SK-N-SH (cell line): ENCODE measurements at places on chromosomes 16 and 17.

DNA sequence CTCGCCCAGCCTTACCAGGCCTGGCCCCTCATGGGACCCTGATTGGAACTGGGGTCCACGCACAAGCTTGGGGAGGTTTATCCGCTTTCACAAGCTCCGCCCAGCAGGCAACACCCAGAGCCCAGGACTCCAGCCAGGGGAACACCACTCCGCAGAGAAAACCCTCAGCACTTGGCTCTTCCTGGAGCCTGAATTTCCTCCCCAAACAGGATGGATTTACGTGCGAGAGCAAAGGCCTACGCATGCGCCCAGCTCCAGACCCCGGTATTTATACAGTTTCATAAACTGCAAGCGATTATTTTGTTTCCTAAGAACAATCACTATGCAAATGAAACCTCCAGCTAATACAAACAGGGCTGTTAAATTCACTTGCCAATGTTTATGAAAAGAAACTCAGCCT lies 22.8 kb downstream of the ZNF423 start:
- H3K4me1 ChIP-seq: no peaks in the 10 kb centered on the region; the same call in 1 of the 2 replicates
- no peaks in the 10 kb centered on the region for H3K27me3 ChIP-seq
- no peak overlapping the region; the same call in 1 of the 2 replicates for H3K27ac ChIP-seq
- no peaks in the 10 kb centered on the region for H3K36me3 ChIP-seq
- H3K4me3 ChIP-seq: no peak overlapping the region
- DNase-seq: no peak

GRCh38 chr17:8420041-8420934 lies 15.4 kb upstream of the NDEL1 start:
- no peak overlapping the region for H3K27ac ChIP-seq
- no peak overlapping the region for H3K4me3 ChIP-seq
- H3K36me3 ChIP-seq: no peaks in the 10 kb centered on the region
- H3K4me1 ChIP-seq: no peaks in the 10 kb centered on the region
- H3K27me3 ChIP-seq: peaks cover 14% of the 10 kb centered on the region; the same call in 1 of the 2 replicates

DNA sequence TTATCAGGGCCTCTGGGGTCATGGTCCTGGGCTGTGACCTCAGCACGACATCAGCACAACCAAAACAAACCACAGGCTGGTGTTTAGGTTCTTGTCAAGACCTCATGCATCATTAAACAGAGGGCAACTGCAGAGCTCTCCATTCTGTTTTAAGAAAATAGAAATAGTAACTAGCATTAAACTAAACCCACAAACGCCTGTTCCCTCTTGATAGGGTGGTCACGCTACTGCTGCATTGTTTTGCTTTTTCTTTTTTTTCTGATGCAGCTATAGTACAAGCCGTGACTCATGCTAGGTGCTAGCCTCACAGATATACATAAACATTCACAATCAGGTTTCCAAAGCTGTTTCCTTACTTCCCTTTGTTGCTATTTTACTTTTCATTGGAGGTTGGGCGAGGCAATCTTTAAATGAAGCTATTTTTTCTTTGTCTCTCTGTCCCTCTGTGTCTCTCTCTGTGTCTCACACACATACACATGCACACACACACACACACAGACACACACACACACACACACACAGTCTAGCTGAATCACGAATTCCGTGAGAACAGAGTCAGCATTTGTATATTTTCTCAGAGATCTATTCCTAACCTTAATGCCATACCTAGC lies 310.3 kb downstream of the CDH13 start:
- no peaks in the 10 kb centered on the region for H3K27me3 ChIP-seq
- H3K36me3 ChIP-seq: no peaks in the 10 kb centered on the region
- 0 out of 2 replicates have a peak overlapping the region, but pooled peaks have one; percentile 9 for H3K4me3 ChIP-seq
- H3K4me1 ChIP-seq: no peaks in the 10 kb centered on the region
- no peak overlapping the region for H3K27ac ChIP-seq

DNA sequence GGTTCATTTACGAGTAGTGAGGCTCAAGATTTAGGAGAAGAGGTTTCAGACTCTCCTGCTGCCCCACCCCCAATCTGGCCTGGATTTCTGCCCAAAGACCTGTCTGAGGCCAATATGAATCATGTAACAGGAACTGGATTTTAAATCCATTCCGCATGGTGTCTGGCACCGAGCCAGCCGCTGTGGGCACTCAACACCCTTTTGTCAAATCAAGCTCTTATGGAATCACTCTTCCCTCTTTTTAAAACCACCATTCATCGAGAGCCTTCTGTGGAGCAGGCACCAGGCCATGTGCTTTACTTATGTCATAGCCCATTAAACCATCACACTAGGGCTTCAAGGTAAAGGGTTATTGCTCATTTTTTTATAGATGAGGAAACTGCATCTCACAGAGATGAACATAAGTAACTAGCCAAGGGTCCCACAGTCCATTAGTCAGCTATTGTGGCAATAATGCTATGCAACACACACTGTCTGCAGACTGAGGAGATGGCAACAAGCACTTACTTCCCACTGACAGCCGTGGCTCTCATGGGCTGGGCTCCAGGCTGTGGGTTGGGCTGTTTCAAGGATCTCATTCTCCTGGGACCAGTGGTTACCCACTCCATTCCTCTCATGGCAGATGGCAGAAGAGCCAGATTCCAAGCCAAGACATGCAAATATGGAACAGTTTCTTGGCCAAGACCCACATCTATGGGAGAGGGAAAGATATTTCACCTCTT lies 93.6 kb downstream of the WSCD1 start:
- no peak overlapping the region for H3K27ac ChIP-seq
- H3K27me3 ChIP-seq: peaks cover 10% of the 10 kb centered on the region; the same call in 1 of the 2 replicates
- H3K36me3 ChIP-seq: no peaks in the 10 kb centered on the region

DNA sequence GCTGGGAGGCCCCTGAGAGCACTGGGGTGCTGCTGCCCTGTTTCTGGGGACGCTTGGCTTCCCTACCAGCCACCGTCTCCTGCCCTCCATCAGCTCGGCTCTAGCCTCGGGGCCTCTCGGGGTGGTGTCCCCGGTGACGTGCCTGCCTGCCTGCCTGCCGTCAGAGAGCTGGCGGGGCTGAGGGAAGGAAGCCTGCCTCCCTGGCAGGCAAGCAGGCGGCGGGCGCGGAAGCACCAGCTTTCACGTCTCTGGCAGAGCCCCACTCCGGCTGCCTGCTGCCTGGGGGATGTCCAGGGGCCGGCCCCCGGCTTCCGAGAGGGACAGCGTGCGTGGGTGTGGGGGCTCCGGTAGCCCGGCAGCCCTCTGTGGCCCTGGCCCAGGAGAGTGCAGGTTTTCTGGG lies 9.3 kb downstream of the CENPX start:
- peaks cover 24% of the 10 kb centered on the region; the same call in 1 of the 2 replicates for H3K4me1 ChIP-seq
- no peaks in the 10 kb centered on the region for H3K27me3 ChIP-seq
- no peak overlapping the region for H3K27ac ChIP-seq

- H3K36me3 ChIP-seq: no peaks in the 10 kb centered on the region
- DNase-seq: no peak
- no peak overlapping the region for H3K4me3 ChIP-seq
- no peaks in the 10 kb centered on the region for H3K4me1 ChIP-seq
These were observed 344.7 kb downstream of the GRIN2A start for GRCh38 chr16:9837481-9837880.

DNA sequence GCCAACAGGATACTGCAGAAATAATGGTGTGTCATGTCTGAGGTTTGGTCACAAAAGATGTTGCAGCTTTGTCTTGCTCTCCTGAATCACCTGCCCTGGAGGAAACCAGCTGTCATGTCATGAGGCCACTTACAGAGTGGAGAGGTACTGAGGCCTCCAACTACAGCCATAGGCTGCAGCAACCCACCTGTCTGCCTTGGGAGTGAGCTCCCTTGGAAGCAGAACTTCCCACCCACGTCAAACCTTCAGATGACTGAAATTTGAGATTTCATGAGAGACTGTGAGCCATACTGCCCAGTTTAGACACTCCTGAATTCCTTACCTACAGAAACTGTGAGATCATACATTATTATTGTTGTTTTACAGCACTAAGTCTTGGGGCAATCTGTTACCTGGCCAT lies 475.9 kb downstream of the HS3ST3B1 start:
- H3K4me3 ChIP-seq: no peak overlapping the region
- peaks cover 18% of the 10 kb centered on the region; the same call in 1 of the 2 replicates for H3K27me3 ChIP-seq
- no peaks in the 10 kb centered on the region for H3K36me3 ChIP-seq

GRCh38 chr17:19338031-19338990 lies 24.2 kb downstream of the B9D1 start:
- no peak overlapping the region for H3K27ac ChIP-seq
- no peaks in the 10 kb centered on the region for H3K27me3 ChIP-seq
- peaks cover 8% of the 10 kb centered on the region; the same call in 1 of the 2 replicates for H3K4me1 ChIP-seq

DNA sequence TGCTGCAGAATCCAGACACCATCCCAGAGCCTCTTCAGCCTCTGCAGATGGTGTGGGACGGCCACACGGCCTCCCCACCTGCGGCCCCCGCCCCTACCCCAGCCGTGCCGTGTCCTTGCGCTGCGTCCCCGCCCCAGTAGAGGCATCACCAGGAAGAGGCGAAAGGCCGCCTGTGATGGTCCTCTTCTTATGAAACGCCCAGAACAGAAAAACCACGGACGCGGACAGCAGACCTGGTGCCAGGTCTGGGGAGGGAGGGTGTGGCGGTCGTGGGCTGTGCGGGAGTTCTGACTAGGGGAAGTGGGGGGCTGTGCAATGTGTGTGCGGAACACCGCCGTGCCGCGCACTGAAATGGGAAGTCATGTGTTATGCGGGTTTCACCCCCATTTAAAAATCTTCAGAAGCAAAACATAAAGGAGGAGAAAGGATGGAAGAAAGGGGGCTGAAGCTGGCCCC lies 25.5 kb downstream of the ACSF3 start:
- H3K27me3 ChIP-seq: no peaks in the 10 kb centered on the region
- DNase-seq: no peak
- H3K4me3 ChIP-seq: no peak overlapping the region
- no peak overlapping the region for H3K27ac ChIP-seq
- no peaks in the 10 kb centered on the region for H3K4me1 ChIP-seq

GRCh38 chr17:15479703-15480102 lies 12.3 kb upstream of the CDRT4 start:
- peaks cover 10% of the 10 kb centered on the region for H3K4me1 ChIP-seq
- no peak for DNase-seq
- no peaks in the 10 kb centered on the region for H3K36me3 ChIP-seq

DNA sequence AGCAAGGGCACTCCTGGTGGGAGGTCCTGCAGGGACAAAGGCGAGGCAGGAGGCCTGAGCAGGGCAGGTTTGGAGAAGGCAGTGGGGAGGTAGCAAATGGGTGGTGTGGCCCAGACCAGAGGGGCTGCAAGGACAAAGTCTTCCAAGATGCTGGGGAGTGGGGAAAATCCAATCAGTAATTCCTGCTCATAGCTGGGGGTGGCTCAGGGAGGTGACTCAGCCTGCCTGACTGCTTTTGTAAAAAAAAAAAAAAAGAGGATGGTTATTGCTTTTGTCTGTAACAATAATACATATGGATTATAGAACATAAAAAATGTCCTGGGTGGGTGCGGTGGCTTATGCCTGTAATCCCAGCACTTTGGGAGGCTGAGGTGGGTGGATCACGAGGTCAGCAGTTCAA lies 5.2 kb downstream of the IL34 start:
- no peak for DNase-seq
- H3K27me3 ChIP-seq: no peaks in the 10 kb centered on the region
- H3K27ac ChIP-seq: no peak overlapping the region

GRCh38 chr17:8310601-8311123 lies 621 bp downstream of the ARHGEF15 start:
- no peaks in the 10 kb centered on the region for H3K4me1 ChIP-seq
- DNase-seq: no peak
- H3K27ac ChIP-seq: no peak overlapping the region
- H3K4me3 ChIP-seq: no peak overlapping the region
- H3K27me3 ChIP-seq: peaks cover 23% of the 10 kb centered on the region
- no peaks in the 10 kb centered on the region for H3K36me3 ChIP-seq

DNA sequence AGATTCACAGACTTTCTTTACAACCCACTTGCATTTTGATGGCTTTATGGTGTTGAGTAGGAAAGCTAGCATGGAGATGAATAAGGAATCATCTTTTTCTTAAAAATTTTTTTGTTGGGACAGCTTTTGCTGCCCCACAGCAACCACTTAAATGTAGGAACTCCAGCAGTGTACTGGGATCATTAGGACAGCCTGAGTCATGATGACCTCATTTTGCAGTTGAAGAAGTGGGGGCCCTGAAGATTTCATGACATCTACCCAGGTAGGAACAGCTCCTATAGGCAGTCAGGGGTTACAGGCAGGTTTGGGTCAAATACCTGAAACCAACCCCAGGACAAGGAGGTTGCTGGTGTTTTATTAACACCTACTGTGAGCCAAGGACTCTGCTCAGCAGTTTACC lies 2.1 kb downstream of the METTL22 start:
- no peak overlapping the region for H3K27ac ChIP-seq
- H3K27me3 ChIP-seq: no peaks in the 10 kb centered on the region
- peaks cover 11% of the 10 kb centered on the region; the same call in 1 of the 2 replicates for H3K4me1 ChIP-seq

- H3K36me3 ChIP-seq: no peaks in the 10 kb centered on the region
- H3K27me3 ChIP-seq: no peaks in the 10 kb centered on the region
- no peak overlapping the region for H3K27ac ChIP-seq
- H3K4me1 ChIP-seq: no peaks in the 10 kb centered on the region
- DNase-seq: no peak
- no peak overlapping the region for H3K4me3 ChIP-seq
These were observed 57.9 kb upstream of the CLEC19A start for GRCh38 chr16:19227643-19228042.

DNA sequence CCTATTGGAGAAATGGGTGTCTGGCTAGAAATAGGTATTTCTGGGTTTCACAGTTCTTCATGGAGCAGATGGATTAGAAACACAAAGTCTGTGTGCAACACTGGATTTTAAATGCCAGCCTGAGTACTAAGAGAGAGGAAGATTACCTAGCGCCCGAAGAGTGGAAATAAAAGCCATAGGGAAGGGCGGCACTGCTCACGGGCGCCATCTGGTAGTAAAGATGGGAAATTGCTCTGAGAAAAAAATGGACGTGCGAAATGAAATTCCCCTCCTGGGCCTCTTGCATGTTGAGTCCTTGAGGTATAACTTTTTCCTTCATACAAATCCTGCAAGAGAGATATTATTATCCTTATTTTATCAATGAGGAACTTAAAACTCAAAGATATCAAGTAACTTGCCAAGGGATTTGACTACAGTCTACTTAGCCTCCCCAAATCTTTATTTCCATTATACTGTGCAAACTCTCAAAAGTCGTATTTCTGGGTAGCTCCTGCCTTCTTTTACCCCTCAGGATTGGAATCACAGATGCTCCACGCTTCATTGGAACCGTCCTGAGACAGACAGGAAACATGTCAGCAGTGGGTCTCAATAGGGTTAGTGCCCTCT lies 72.8 kb downstream of the MMD start:
- no peaks in the 10 kb centered on the region for H3K36me3 ChIP-seq
- H3K27ac ChIP-seq: no peak overlapping the region

GRCh38 chr17:35486920-35487732 lies 38.6 kb upstream of the SLFN13 start:
- peaks cover 57% of the 10 kb centered on the region for H3K27me3 ChIP-seq
- DNase-seq: no peak
- peak overlapping the region; percentile 4; the same call in 1 of the 2 replicates for H3K4me3 ChIP-seq
- H3K27ac ChIP-seq: no peak overlapping the region

- no peak overlapping the region for H3K27ac ChIP-seq
- no peak overlapping the region for H3K4me3 ChIP-seq
- no peaks in the 10 kb centered on the region for H3K4me1 ChIP-seq
- H3K36me3 ChIP-seq: no peaks in the 10 kb centered on the region
These were observed 583.1 kb upstream of the SALL1 start for GRCh38 chr16:51734220-51734619.

- DNase-seq: no peak
- no peak overlapping the region for H3K4me3 ChIP-seq
- no peak overlapping the region for H3K27ac ChIP-seq
- no peaks in the 10 kb centered on the region for H3K4me1 ChIP-seq
These were observed 172.2 kb upstream of the CDH13 start for GRCh38 chr16:82454566-82454965.
